ENCODE measurements at places on chromosomes 2 and 18. TPM values are rescaled to one million over a fixed set of nuclear protein-coding genes. Genes with fewer than 3 reads are reported as not detected.
A peak's percentile ranks its signal among the peaks of the same experiment; 100 is the strongest.

DNA sequence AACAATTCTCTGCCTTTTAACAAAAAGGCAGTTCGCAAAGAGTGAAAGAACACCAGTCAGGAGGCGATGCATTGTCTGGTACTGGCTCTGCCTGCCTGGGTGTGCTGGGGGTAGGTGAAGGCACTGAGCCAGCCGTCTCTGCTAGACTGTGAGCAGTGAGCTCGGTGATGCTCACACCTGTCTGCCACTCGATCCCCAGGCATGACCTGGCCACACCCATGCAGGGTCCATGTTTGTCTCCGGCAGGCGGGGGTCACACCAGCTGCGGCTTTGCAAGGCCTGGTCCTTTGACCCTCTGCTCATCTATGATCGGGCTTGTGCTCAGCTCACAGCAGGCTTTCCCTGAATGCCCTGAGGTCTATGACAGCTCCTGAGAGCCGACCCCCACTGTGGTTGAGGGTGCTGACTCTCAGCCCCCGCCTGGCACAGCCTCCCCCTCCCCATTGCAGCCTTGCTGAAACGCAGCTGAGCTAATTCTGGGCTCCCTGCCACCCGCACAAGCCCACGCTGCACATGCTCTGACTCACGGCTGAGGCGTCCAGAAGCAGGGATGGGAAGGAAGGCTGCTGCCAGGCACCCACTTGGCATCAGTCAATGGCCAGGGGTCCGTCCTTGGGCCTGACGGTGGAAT lies 23.7 kb downstream of the CRACDL start:
- no peak for DNase-seq

TANK gene
- total RNA-seq: 68.4 TPM

IL1F10 gene
- total RNA-seq: not detected

- no peak for DNase-seq
These were observed 17.8 kb downstream of the PDCL3 start for GRCh38 chr2:100580367-100581276.

DNA sequence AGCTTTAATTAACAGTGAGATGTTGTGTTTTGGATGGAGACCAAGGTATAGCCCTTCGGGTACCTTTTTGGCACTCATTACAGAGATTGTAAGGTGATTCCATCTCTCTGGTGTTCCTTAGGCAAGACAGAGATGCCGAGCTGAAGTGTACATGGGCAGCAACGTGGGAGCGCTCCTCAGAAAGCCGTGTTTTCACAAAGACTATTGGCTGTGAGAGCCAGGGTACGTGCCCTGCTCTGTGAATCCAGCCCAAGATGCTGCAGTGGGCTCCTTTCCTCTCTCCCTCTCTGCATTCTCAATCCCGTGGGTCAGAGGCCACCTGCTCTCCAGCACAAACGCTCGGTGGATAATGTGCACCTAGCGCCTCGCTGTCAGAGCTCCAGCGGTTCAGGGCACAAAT lies 203.0 kb upstream of the EPHA4 start:
- no peak for DNase-seq

DNA sequence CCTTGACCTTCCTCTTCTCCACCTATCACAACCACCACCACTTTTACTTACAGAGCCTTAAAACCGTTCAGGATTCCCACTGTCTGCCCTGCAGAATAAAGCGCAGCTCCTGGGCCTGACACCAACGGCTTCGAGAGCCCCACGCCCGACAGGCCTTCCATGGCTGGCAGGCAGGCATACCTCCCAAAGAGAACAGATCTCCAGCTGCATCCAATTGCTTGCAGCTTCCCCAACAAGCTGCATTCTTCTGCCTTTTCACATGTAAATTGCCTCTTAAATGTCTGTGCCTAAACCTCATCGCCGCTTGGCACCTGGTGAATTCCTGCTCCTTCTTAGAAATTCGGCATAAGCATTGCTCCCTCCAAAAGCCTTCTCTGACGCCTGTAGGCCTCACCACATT lies 31.5 kb upstream of the FAM124B start:
- no peak for DNase-seq

DNA sequence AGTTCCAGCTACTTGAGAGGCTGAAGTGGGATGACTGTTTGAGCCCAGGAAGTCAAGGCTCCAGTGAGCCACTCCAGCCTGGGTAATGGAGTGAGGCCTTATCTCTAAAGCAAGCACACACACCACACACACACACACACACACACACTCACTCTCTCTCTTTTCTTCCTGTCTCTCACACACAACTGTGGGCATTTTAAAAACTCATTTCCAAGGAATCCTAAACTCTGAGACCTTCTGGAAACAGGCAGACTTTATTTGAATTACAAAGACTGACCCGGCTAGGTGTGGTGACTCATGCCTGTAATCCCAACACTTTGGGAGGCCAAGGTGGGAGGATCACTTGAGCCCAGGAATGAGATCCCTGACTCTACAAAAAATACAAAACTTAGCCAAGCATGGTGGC lies 21.3 kb downstream of the WDSUB1 start:
- DNase-seq: no peak

DNA sequence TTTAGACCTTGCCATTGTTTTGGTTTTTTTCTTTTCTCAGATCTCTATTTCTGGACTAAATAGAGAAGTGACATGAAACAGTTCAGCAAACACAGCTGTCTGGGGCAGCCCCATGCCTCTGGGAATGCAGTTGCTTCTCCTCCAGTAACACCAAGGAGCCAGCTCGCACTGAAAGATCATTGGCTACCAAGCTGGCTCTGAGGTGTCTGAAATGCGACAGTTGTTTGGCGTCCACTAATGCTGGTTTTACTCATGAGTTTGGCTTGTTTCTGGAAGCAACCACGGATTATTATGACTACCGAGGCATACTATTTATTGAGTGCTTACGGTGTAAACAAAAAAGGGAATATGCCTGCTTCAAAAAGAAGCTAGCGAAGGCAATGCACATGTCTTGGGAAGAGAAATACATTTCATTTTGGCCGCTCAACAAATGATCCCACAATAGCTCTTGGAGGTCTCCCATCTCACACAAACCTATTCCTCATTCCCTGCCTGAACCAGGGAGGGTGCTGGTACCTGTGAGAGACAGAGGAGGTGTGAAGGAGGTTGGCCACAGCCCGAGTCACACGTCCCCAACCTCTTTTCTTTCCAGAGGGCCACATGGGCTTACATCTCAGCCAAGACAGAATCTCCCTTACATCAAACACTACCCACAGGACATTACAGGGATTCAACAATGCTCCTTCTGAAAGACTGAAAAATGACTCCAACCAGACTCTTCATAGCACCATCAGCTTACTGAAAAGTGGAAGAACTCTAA lies 37.5 kb upstream of the NEB start:
- no peak for DNase-seq

DNA sequence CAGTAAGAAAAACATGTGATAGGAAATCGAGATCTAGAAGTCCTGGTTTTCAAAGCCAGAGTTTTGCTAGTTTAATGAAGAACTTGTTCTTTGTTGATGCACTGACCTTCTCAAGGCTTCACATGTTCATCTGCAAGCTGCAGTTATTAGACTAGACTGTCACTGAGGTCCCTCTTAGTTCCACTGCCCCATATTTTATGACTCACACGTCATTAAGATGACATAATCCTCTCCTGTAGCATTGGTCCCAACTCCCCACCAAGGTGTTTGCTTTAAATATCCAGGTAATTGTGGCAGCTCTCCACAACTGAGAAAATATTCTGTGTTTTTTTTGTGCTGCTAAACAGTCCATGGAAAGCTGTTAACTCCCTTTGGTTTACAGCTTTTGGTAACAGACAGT lies 149.7 kb downstream of the MREG start:
- no peak for DNase-seq

CCDC68 gene
- total RNA-seq: 2.8 TPM

GRCh38 chr18:51545446-51545845 lies 348.0 kb upstream of the MEX3C start:
- no peak for DNase-seq

- peak; percentile 77 for DNase-seq
These were observed 18.0 kb upstream of the HAAO start for GRCh38 chr2:42810121-42810970.

Data from esophagus squamous epithelium (tissue), 5 donors.